Caki2 (cell line): ENCODE measurements at places on chromosomes 12 and 14.
A peak's percentile ranks its signal among the peaks of the same experiment; 100 is the strongest.

DNA sequence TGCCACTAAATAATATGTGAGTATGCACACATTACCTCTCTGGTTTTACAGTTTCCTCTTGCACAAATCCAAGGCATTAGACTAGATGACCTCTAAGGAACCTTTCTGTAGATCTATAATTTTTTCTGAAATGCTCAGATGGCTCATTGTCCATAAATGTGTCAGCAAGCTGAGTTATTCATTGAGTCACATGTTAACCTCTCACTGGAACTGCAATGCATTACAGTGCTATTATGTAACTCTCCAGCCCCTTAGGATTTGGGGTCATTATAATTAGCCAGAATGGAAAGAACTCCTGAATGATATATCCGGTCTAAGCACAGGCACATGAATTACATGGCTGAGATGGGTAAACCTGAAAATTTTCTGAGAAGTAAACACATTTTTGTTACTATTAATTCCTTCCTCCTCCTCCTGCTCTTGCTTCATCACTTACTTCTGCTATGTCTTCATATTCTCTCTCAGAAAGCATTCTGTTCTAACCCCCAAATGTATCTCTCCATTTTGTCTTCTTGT lies 20.3 kb upstream of the DRAM1 start:
- peak; percentile 18 for DNase-seq

DNA sequence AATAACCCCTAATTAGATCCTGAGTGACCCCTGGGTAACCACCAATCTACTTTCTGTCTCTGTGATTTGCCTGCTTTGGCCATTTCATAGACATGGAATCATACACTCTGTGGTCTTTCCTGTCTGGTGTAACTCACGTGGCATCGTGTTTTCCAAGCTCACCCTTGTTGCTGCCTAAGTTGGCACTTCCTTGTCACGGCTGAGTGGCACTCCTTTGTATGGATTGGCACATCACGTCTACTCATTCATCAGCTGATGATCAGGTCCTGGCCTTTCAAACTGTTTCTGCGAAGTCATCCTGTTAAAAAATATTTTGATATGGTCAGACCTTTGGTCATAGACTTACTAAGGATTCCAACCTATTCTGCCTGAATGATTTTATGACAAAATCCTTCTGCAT lies 87.7 kb downstream of the GLT1D1 start:
- DNase-seq = peak; percentile 95

- no peak for DNase-seq
Observed at GRCh38 chr14:95320955-95321600, 1.4 kb upstream of the CLMN start.

- DNase-seq = no peak
Observed at GRCh38 chr14:58954052-58954451, 234.4 kb upstream of the DAAM1 start.

DNA sequence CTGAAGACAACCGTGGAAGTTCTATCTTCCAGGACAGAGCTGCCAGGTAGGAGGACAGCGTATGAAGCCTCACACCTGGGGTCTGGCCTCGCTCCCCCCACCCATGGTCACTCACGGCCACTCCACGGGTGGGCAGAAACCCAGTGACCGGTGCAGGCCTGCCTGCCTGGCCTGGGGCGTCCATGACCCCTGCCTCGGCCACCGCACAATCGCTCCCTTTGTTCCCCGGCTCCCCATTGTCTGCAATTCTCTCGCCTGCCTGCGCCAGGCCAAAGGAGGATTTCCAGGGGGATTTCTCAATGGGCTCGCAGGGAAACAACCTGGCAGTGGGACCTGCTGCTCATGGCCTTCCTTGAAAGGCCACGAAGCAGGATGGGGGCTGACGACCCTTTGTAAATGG lies 22.6 kb downstream of the CCDC85C start:
- no peak for DNase-seq

GRCh38 chr14:66281036-66281776 lies 205.0 kb upstream of the CCDC196 start:
- no peak for DNase-seq

DNA sequence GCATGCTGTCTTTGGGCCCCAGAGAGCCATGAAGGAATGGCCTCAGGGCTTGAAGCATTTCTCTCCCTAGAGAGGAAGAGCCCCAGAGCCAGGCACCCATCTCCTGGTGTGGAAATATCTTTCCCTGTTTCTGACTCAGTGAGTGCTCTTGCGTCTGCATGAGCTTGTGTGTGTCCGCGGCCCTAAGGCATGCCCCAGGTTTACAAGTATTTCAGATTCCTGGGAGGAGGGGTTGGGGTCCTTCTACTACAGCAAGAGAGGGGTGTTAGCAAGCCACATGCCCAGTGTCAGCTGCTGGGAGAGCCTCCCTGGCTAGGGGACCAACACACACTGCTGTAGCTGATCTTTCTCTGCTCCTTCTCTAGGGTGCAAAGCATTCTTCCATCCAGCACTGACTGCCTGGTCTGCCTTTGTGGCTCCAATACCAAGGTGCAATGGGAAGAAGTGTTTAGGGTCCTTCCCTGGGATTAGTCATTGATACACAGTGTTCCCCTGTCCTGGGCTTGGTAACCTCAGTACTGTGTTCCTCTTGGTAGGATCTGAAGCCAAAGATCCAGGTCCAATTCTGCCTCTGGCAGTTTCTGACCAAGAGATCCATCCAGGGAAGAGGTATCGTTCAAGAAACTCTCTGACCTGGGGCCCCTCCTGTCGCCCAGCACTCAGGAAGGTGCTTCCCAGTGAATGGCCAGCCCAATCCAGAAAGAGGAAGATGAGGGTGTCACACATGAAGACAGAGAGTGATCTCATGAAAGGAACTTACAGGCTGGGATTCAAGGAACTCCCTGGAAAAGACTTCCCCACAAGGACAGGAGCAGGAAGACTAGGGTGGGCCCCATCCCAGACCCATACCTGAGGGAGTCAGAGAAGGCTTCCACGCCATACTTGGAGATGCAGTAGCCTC lies 3.1 kb downstream of the RDH16 start:
- DNase-seq = no peak

GRCh38 chr12:108640802-108641445 lies 7.2 kb upstream of the SELPLG start:
- no peak for DNase-seq

DNA sequence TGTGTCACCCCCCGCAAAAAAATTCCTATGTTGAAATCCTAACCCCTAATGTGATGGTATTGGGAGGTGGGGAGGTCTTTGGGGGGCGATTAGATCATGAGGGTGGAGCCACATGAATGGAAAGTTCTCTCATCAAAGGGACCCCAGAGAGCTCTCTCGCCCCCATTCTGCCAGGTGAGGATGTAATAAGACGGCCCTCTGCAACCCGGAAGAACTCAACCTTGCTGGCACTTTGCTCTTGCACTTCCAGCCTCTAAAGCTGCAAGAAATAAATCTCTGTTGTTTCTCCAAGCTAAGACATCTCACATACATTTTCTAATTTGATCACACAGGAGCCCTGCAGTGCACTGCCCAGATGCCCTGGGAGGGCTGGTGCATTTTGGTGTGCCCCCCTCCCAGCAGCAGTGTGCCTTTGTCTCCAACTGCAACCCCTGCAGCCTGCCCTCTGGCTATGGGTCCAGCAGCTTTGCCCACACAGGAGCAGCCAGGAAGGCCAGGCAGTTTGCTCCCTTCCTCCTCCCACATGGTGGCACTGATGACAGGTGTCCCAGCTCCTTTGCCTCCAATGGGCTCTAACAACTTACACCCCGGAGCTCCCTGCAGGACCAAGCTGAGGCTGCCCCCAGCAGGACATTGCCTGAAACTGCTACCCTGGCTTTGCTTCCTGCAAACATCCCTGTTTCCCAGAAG lies 59.3 kb downstream of the C14orf132 start:
- DNase-seq = peak; percentile 36

GRCh38 chr14:91866511-91867295 lies 633 bp downstream of the TC2N start:
- no peak for DNase-seq

- peak; percentile 48 for DNase-seq
Observed at GRCh38 chr12:19288603-19289244, 150.6 kb upstream of the AEBP2 start.

DNA sequence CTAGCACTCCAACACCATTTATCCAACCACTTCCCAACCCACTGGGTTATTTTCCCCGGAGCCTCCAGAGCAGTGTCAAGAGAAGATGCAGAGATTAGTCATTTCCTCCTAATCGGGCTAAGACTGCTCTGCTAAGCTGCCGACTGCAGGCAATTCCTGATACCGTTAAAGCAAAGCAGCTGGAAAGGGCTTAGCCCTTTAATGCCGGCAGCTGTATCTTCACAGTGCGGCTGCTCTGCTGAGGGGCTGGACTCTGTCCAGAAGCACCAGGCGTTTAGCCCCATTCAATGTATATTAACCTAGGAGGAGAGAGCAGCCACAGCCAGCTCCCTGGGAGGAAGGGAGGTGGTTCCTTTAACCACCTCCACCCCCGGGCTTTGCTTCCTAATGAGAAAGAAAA lies 11.1 kb downstream of the AQP6 start:
- DNase-seq = no peak

- no peak for DNase-seq
Observed at GRCh38 chr12:122354958-122355641, 67.4 kb downstream of the CLIP1 start.

- no peak for DNase-seq
Observed at GRCh38 chr14:41597647-41598046, 9.0 kb upstream of the LRFN5 start.

DNA sequence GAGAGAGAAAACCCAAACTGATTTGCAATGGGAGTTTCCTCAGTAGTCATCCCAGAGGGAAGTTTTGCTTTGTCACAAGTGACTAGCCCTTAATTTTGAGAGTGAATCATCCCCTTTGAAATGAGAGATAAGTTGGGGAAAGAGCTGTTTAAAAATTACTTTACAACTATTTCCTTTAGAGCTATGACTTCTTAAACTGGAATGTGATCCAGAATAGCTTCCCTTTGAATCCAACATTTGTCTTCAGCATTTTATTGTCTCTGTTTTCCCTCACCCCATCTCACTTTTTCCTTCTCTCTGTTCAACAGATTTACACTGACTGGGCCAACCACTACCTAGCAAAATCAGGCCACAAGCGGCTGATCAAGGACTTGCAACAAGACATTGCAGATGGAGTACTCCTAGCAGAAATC lies 109.3 kb downstream of the NAV3 start:
- DNase-seq = peak; percentile 96

DNA sequence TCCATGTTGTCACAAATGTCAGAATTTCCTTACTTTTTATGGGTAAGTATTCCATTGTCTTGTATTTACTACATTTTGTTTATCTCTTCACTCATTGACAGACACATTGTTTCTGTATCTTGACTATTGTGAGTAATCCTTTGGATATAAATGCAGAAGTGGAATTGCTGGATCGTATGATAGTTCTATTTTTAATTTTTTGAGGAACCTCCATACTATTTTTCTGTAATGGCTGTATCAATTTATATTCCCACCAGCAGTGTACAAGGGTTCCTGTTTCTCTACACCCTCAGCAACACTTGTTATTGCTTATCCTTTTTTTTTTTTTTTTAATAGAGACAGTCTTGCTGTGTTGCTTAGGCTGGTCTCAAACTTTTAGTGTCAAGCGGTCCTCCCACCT lies 3.5 kb upstream of the KICS2 start:
- no peak for DNase-seq

DNA sequence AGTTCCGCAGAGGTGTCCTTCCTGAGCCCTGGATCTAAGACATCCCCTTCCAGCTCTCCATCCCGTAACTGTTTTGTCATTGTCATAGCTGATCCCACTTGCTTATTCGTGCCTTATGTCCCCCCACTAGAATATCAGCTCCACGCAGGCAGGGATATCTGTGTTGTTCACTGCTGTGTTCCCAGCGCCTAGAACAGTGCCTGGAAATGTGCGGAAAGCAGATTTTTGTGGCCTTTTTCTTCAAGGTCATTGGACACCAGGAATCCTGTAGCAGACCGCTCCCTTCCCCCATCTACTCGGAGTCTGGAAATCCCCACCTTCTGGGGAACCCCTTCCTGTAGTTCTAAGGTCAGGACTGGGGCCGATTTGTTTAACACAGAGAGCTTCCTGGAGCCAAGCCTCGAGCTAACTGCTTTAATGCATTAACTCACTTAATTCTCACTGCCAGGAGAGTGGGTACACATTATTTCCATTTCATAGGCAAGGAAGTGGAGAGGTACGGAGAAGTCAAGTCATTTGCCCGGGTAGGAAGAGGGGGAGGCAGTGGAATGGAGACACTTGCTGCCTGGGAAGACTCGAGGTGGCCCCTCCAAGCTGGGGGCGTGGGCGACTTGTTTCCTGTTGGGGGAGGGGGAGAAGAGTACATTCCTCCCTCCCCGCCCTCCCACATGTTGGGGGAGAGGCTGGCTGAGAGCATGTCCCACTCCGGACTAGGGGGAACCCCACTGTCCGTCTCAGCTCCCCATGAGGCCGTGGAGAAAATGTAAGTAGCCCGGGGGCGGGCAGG lies 1.2 kb upstream of the SH2B3 start:
- peak; percentile 72 for DNase-seq

DNA sequence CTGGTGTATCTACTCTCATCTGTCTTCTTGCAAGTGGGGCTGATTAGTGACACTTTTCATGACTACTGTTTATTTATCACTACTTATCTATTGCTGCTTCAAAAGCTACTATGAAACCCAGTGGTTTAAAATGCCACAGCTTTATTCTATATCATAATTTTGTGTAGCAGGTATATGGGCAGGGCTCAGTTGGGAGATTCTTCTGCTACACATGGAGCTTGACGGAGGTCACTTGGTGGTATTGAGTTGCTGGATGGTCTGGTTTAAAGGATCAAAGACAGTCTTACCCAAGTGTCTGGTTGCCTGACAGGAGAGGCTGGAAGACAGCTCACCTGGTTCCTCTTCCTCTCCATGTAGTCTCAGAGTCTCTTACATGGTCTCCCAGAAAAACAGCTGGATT lies 222.7 kb downstream of the TMEM132D start:
- DNase-seq = no peak

DNA sequence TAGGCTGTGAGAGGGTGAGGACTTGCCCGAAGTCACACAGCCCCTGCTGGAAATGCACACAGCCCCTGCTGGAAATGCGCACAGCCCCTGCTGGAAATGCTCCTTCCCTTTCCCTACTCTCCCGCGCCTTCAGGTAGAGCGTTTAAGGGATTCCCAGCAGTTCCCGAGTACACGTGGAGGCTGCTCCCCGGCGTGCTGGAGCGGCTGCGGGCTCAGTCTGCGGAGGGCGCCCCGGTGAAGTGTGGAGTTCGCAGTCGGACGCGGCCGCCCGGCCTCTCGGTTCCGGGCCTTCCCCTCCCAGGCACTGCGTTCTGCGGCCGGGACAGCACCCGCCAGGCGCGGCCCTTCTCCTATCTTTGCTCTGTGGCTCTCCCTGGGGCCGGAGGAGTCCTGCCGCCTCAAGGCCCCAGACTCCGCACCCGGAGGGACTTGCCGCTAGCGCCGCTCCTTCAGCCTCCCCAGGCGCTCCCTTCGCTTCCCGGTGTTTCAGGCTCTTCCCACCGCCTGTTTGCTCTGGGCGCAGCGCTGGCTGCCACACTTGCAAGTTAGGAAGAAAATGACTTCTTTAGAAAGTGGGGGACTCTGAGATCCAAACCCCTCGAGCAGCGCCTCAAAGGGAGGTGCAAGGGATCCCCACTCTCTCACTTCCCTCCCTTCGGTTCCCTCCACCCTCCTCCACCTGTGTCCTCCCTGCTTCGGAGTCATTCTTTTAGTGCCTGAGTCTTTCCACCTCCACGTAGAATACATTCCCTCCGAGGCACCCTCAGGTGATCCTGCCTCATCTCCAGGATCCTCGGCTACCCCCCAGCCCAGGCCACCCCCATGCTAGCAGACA lies 8.3 kb upstream of the TBX5 start:
- no peak for DNase-seq
